T-helper 2 cell (primary cell): ENCODE measurements at places on chromosomes 7 and 10.

DNA sequence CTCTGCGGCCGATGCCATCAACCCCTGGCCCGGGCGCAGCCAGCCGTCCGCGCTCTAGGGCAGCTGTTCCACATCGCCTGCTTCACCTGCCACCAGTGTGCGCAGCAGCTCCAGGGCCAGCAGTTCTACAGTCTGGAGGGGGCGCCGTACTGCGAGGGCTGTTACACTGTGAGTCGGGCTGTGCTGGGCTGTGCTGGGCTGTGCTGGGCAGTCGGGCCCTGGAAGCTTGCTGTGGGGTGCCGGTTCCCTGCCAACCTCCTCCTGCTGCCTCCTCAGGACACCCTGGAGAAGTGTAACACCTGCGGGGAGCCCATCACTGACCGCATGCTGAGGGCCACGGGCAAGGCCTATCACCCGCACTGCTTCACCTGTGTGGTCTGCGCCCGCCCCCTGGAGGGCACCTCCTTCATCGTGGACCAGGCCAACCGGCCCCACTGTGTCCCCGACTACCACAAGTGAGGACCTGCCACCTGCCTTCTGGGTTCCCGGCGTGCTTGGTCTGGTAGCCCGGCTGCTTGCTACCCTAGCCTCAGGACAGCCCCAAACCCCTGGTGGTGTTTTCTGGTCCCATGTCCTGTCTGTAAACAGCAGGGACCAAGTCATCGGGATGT, 7.5 kb downstream of the ZYX start:
- no peak for DNase-seq

DNA sequence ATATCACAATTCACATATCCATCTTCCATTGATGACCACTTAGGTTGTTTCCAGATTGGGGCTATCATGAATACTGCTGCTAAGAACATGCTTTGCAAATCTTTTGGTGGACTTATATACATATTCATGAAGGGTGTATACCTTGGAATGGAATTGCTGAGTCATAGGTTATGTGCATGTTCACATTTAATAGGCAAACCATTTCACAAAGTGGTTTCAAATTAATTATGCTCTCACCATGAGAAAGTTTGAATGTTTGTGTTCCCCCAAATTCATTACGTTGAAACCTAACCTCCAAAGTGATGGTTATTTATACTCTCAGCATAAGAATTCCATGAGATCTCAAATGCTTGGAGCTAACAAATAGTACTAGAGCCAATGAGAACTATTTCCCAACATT, 86.4 kb downstream of the VPS41 start:
- no peak for DNase-seq

DNA sequence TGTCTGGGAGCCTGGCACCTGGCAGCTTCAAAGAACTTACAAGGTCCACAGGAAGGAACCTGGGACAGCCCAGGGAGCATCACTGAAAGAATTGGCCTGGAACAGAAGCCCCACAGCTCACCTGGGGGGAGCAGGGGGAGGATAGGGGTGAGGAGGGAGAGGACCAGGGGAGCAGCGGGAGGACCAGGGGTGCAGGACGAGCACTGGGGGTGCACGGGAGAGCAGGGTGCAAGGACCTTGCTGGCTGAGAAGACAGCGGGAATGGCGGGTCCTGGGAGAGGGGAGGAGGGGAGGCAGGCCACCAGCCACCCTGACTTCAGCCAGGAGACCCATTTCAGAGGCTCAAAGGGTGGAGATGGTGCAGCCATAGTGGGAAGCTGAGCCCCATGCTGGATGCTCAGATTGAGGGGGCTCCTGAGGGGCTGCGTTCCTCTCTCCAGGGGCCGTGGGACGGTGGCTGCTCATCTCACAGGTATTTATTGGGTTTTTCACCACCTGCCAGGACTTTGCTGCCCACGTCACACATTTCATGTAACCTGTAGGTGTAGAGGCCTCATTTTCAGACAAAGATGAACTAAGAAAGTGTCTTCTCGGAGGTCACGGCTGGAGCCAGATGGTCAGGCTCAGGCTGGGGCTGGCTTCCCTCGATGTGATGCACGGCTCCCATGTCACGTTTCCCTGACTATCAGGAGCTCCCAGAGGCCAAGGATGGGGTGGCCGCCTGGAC, 110.1 kb downstream of the WDR37 start:
- no peak for DNase-seq

DNA sequence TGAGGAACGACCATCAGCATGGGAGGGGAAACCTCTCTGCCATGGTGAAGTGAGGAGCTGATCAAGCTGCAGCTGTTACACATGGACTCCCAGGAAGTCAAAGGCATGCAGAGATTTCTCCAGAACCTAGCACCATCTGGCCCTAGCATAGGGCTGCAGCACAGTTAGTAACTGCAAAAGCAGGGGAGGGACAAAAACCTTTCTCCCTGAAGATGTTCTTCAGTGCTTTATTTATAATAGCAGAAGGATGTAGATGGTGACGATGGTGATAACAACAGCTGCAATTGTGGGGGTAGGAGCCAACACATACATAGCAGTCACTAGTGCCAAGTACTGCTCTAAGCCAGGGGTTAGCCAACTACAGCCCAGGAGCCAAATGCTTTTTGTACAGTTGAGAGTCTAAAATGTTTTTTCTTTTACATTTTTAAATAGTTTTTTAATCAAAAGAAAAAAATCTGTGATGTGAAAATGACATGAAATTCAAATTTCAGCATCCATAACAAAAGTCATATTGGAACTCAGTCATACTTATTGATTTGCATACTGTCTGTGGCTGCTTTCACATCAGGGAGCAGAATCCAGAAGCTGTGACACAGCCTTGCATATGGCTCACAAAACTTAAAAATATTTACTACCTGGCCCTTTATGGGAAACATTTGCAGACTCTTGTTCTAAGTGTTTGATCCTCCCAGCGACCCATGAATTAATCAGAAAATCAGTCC, 299.5 kb downstream of the ELMO1 start:
- no peak for DNase-seq

- DNase-seq, result no peak
Measured at GRCh38 chr7:145797507-145797906, 319.1 kb upstream of the CNTNAP2 start.

DNA sequence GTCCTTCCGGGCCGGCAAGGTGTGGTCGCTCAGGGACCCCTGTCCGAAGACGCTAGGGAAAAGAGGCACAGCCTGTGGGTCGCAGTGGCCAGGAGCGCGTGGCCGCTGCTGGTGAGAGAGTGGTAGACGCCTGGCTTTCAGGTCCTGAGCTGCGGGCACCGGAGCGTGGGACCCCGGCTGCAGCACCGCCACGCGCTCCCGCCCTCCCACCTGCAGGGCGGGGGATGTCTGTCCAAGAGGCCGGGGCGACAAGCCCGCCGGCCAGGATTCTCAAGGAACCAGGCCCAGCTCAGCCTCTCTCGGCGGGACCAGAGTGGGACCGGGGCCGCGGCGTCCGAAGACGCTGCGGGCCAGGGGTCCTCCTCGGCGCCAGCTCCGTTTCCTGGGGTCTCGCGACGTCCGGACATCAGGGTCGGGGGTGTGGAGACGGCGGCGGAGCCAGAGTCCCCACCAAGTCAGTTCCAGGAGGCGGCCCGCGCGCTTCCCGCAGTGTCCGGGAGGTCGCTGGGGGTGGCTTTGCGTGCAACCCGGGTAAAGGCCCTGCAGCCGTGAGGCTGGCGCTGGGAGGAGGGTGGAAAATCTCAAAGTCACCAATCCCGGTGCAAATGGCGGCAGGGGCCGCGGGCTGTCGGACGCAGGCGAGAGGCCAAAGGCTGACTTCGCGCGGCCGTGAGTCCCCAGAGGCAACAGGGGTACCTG, 5.5 kb downstream of the ZNF503 start:
- no peak for DNase-seq

DNA sequence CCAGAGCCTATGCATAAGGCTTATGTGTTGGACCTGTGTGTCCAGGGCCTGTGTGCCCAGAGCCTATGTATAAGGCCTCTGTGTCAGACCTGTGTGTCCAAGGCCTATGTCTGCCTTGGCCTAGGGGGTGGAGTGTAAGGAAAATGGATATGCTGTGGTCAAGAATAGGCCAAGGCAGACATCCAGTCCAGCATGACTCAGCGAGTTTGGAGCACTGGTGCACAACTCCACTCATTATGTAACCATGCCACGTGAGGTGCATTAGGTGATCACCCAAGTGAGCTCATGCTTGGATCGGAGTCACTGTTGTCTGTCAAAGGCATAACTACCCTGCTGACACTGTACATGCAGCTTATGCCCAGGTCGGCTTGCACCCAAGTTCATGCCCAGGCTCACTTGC, 238.9 kb downstream of the CACNA2D1 start:
- DNase-seq, result no peak

DNA sequence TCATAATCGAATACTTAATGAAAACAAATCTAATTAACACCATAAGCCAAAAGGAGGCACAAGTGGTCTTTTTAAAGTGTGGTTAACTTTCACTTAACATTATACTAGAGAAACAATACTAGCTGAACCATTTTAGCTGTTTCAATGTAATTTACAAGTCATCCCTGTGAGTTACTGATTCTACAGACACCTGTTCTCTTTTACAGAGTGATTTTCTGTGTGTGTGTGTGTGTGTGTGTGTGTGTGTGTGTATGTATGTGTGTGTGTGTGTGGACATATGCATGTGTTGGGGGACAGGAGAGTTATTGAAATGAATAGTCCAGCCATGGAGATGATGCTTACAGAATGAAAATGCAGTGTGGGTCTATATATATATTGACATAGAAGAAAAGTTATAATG, 200.2 kb downstream of the DNAJC1 start:
- DNase-seq, result no peak

GRCh38 chr7:76338298-76339084, 20.3 kb downstream of the YWHAG start:
- no peak for DNase-seq

DNA sequence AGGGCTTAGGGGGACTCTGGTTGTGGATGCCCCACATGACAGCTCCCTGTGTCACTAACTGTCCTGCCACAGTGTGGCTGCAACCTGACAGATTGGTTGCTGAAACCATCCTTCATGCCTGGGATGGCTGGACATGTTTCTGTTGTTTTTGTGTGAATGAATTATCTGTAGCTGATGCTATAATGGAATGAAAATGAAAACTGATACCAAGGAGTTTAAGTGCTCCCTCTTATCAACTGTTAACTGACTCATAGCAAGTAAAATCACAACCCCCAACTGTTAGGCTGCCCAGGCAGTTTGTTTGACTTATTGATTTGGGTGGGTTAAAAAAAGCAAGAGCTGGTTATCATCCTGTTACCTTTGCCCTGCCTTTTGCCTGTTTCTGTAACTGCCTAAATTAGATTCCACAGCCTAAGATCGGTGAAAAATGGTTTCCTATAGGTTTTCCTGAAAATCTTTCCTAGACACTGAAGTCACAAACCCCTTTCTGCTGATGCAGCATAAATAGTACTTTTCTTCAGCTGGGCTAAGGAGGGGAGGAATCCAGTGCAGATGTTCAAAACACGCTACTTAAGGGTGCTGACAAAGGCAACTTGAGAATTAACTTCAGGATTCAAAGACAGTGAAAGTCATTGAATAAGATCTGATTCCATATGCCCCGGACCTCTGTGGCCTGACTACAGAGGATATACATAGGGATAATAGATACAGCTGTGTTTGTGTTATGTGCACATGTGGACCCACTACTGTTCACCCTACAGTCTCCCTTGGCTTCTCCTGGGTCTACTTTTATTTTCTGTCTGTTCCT, 5.7 kb downstream of the FRAT2 start:
- no peak for DNase-seq

- no peak for DNase-seq
Measured at GRCh38 chr10:91191584-91191919, 28.9 kb upstream of the PCGF5 start.

DNA sequence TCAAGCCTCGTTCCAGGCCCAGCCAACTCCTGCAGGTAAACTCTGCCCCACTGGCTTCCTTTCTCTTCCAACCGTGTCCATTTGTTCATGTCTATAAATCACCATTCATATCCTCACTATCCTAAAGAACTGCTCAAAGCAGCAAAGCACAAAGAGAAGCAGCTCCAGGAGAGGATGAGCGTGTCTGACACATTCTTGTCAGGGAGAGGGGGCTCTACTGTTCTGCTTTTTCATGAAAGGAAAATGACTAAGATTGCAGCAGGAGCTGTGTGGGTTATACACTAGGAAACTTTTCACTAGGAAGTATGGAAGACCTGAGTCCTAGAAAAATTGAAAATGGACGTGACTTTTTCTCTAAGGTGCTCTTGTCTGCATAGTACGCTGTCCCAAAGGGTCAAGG, 16.7 kb downstream of the AGFG2 start:
- no peak for DNase-seq

- no peak for DNase-seq
Measured at GRCh38 chr7:124480036-124480820, 285.4 kb downstream of the GPR37 start.

DNA sequence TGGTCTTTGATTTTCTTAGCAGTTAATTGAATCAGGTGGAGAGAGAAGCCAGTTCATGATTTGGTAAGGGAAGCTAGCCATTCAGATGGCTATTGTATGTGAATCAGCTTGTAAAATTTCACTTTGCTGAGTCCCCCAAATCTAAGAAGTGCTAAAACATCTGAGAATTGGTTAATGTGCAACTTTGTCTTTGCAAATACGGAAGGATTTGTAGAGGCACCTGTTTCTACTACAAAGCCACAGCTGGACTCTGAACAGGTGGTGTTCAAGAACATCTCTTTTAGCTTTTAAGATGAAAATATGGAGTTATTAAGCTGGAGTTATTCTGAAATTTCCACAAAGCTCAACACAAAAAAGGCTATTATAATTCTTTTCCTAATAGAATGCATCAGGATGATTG, 132.6 kb downstream of the VPS50 start:
- no peak for DNase-seq

- no peak for DNase-seq
Measured at GRCh38 chr7:121169469-121169868, 159.3 kb upstream of the WNT16 start.

- DNase-seq, result no peak
Measured at GRCh38 chr10:3389130-3389529, 216.5 kb upstream of the PITRM1 start.

DNA sequence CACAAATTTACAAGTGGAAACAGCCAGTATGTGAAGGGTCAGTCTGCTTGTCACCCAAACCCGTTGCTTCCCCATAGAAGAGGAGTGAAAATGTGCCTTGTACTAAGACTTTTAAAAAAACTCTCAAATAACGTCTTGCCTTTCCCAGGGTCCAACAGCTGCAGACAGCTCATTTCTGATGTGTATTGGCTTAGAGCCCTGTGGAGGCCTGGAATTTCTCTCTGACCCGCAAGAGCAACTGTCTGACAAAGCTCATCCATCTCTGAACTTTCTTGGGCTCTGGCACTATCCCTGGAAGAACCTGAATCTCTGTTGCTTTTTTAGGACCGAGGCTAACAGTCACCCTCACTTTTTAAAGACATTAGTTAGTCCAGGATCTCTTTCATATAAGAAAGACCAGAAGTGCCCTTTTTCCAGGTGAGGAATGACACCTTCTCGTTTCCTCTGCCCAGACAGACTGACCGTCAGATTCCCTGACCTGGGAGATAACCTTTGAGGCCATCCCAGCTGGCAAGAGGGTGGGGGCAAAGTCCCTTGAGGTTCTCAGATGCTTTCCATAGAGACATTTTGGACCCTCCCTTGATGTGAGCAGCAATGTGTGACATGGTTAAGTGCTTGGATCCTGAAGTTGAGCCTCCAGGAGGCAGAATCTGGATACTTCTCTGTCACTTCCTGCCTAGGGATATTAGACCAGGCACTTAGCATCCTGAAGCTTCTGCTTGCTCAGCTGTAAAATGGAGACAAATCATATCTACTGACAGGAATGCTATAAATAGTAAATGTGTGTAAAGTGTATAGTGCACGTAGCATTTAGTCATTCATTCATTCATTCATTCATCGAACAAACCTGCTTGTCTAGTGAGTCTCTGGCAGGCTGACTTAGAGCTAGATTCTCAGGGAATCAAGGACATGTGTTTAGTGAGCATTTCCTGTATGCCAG, 4.5 kb upstream of the NODAL start:
- no peak for DNase-seq
